ENCODE measurements at places on chromosomes 12 and 14.

- DNase-seq = no peak
Observed at GRCh38 chr12:72747111-72747849, 475.1 kb downstream of the TRHDE start.

- DNase-seq = no peak
Observed at GRCh38 chr12:124456133-124456651, 111.2 kb downstream of the NCOR2 start.

DNA sequence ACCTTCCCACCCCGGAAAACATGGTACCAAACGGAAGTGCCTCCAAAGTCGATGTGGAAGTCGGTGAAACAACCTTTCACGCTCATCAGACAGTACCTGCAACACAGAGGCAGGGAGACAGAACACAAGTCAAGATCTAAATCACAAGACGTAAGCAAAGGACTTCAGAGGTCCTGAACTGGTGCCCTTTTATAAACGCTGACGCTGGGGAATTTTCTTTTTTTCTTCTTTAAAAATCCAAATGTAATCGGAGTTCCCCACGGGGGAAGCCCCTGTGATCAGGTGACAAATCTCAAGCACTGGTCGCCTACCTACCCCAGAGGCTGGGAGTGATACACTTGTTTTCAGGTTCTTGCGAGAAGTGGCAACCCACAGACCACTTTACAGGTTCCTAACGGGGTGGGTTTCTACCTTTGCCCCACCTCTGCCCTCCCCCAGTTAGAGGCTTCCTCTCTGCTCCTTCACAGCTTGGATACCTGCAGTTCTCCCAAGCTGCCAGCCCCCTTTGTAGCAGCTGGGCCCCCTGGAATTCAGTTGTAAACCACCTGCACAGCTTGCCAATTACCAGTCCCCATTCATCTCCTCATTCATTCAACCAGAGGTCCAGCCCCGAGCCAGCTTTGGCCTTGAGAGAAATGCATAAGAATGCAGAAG lies 46.2 kb downstream of the KDM2B start:
- DNase-seq = peak; percentile 67

DNA sequence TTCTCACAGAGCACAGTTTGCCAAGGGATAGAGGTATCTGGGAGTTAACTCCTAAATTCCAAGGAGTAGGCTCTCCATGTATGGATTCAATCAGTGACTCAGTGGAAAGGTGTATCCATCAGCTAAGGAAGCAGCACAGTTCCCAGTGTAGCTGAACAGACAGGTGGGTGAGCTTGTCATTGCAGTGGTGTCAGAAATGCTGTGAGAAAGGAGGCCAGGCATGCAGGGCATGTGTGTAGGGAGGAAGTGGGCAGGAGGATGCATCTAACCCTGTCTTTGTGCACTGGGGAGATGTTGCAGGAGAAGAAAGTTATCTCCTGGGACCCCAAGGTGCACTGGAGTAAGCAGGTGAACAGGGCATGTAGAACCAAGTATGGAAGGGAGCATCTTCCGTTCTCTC lies 539.0 kb downstream of the VRK1 start:
- DNase-seq = no peak

DNA sequence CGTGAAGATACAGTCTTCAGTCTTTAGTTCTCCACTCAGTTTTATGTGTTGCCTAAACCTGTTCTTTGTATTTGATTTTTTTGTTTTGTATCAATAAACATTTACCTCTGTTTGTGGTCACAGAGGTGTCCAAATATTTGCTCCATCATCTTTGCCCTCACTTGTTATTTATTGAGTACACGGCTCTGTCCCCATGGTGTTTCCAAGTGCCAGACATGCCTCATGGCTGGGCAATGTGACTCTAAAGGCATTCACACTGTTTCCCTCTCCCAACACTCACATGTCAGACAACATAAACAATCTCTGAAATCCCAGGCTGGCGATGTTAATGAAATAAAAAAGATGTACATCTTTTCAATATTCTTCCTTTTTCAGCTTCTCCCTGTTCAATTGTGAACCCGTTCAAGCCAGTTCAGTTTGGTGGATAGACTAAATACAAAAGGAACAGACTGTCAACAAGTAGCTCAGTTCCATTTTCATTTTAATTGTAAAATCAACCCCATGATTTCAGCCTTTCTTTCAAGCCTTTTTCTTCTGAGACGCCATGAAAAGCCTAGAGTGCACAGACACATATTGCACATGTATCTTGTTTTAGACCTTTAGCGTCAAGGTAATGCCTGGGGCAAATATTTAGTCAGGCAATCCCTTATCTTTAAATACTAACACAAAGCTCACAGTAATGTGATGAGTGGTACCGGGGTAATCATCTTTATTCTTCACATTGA lies 680.7 kb downstream of the GALC start:
- no peak for DNase-seq

DNA sequence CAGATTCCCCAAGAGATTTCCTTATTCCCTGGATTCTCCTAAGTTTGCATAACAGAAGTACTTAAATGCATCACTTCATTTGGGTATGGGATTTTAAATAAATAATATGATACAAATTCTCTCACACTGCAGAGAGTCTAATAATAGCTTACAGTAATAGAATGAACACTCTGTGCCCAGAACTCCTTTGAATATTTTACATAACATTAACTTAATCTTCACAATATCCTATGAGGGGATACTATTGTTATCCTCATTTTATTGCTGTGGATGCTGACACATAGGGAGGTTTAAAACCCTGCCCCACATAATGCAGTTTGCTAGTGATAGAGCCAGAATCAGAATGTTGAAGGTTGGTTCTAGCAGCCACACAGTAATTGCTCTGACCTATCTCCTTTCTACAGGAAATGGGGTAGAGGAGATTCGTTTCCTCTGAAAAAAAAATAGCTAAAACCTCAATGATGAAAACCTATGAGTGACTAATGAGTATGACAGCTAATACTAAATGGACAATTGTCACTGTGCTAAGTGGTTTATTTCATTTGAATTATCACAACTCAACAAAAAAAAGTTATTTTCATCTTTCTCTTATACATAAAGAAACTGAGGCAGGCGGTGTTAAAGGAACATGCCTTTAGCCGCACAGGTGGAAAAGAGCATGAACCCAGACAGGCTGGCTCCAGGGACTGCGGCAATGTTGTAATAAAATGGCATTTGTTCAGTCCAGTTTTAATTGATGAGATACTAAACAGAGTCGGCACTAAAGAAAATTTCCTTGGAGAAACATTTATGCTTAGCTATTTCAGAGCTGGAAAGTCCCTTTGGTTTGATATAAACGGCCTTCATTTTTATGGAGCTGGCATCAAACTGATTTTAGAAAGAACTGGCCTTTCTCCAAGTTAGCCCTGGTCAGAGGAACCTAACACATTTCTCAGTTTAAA lies 880.9 kb downstream of the NRXN3 start:
- DNase-seq = no peak

- no peak for DNase-seq
Observed at GRCh38 chr12:92911339-92911738, 17.8 kb downstream of the EEA1 start.

GRCh38 chr14:103989034-103989433 lies 46.7 kb upstream of the RD3L start:
- DNase-seq = no peak

GRCh38 chr14:69313176-69313575 lies 53.2 kb downstream of the GALNT16 start:
- no peak for DNase-seq

DNA sequence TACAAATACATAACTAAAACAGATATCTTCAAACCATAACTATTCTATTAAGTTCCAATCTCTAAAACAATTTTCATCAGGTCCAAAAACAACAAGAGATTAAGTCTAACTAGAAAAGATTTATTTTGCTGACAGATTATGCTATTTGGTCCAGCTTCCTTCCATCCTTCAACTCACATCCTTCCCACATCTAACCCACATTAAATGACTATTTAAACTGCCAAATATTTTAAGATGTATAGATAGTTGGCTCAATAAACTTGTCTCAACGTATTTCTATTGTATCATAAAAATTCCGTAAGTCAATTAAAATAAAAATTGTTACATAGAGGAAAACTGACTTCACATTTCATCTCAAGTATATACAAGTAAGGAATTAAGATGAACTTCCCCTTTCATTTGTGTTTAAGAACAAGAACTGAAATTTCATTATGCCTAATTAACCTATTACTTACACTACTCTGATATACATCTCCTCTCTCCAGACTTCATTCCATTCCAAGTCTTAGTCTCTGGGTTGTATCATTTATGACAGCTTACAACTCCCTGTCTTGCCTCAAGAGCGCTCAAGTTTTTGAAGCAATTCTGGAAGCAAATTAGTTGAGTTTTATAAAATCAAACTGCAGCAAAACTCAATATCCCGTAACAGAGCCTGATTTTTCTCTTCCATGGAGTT lies 25.4 kb downstream of the PAWR start:
- DNase-seq = no peak

DNA sequence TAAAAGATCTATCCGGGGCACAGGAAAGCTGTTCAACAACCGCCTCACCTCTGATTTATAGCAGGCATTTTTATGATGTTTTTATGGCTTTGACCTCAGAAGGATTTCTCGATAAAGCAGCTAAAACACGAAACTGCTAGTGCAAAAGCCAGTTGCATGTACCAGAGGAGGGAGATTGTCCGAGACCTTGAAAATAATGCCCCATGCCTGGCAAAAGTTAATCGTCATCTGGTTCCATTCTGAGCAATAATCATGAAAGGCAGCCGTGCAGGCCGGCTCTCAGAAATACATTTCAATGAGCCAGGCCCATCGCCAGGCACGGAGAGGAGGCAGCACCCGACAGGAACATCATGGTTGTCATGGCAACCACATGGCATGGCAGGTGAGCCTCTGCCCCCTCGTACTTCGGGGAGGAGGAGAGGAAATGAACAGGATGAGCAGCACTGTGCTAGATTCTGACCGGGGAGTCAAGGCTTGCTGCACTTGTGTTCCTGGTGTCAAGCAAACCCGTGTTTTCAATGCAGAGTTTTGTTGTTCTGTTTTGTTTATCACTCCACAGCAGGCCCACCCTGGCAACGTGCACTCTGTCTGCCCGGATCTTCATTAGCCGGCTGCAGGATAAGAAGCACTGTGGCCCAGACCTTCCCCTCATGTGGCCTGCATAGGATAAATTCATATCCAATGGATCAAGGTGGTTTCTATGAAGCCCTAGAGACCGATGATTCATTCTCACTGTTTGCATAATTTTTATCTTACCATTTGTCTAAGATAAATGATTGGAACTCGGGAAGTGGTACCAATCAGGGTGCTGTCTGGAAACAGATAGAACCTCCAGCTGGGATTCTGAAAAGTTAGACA lies 160.2 kb downstream of the RIMBP2 start:
- DNase-seq = no peak

DNA sequence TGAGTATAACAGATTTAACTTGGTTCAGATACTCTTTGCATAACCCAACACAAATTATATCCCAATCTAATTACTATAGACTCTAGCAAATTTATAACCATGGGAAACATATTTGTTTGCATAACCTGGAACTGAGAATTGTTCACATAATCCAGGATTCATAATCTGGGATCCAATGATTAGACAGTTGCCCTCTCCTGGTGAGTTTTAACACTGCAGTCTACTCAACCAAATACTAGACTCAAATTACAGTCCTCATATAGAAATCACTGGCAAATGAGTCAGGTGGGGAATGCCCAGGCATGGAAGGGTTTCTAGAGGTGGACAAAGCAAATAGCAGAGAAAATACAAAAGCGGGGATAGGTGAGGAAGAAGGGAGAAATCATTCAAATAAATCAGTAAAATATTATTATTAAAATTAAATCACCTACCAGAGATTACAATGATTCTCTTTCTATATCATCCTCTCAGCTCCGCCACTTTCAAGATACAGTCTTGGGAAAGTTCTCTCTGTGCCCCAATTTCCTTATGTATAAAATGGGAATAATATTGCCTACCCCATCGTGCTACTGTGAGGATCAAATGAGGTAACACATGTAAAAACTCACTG lies 9.4 kb downstream of the GCH1 start:
- no peak for DNase-seq

GRCh38 chr12:16012117-16012516 lies 101.0 kb downstream of the DERA start:
- DNase-seq = no peak

GRCh38 chr14:95533391-95533821 lies 1.4 kb upstream of the GLRX5 start:
- DNase-seq = no peak

GRCh38 chr12:92360543-92360942 lies 214.9 kb upstream of the BTG1 start:
- DNase-seq = no peak
